ENCODE measurements at places on chromosomes 1 and 21. TPM values are rescaled to one million over a fixed set of nuclear protein-coding genes. Genes with fewer than 3 reads are reported as not detected.

DNA sequence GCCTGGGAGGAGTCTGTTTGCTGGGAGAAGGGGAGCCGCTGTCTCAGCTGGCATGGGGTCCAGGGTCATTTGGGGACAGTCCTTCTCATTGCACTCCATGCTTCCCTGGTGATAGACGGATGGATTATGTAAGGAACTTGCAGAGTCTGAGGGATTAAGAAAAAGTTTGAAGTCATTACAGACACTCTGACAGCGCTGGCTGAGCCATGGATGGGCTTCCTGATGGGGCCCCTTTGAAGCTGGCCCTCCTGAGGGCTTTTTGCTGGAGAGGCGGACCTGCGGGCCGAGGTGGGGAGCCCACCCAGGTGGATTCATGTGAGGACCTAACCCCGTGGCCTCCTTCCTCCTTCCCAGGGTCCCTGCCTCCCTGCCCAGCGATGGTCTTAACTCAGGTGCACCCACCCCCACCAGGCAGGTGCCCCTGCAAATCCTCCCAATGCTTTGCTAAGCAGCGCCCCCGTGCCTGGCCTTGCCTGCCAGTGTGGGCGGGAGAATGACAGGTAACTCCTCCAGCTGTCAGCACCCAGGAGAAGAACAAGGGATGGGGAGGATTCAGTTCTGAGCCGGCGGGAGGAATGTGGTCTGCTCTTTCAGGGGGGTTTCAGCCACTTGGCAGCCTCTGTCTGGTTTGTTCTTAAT, 24.2 kb upstream of the C1orf174 start:
- no peak for DNase-seq

The PDC gene
- not detected for total RNA-seq

DNA sequence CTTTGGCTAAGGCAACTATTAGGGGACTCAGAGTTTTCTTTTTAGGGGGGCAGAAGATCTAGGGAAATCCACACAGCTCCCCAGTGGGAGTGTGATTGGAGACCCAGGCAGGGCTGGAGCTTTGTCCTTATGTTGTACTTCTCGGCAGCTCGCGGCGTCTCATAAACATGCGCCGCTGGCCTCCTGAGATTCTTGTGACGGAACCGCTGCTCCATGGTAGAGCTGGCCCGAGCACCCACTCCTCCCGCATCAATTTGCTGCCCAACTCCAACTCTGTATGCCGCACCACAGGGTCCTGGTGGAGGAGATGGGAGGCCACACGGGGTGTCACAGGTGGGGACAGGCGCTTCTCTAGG, 143.9 kb downstream of the GALNT2 start:
- no peak for DNase-seq

The DNM3 gene
- total RNA-seq: 0.41 TPM

The DENND2D gene
- total RNA-seq: 139 TPM

The LCE2A gene
- not detected for total RNA-seq

GRCh38 chr1:55155522-55155921, 59.6 kb downstream of the USP24 start:
- DNase-seq: no peak
